ENCODE measurements at places on chromosomes 7 and 10.

DNA sequence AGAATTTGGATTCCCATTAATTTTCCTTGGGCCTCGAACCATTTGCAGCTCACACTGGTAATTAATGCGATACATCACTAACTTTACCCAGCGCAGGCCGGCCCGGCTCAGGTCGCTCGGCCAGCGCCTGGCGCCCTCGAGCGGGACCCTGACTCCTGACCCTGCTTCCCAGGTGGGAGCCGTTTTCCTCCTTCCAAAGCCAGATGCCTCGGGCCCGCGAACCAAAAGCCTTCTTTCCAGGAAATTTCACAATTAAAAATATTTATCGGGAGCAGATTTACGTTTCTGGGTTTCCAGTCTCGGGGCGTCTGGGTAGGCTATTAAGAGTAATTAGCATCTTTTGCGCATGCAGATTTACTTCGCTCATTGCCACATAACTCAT lies 12.2 kb downstream of the LBX1 start:
- DNase-seq = no peak

- DNase-seq = no peak
Measured at GRCh38 chr7:13279854-13280435, 592.5 kb downstream of the ARL4A start.

GRCh38 chr7:139915268-139915863 lies 86.3 kb downstream of the TBXAS1 start:
- no peak for DNase-seq

DNA sequence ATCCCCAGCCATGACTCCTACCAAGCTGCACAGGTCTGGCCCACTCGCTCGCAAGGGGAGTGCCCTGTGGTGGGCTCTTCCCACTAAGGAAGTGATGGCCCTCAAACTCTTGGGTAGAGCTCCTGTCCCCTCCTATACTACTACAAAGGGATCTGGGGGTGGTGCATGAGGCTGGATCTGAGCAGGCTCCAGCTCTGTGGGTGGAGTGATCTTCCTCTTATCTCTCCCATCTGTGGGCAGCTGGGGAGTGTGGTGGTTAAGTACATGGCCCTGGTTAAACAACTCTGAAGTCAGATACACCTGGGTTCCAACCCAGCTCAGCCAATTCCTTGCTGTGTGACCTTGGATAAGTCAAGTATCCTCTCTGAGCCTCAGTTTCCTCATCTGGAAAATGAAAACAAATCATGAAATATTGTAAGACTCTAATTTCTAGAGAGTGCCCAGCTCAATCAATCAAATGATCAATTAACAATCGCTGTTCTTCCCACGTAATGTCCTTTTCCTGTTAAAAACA lies 17.4 kb downstream of the DDIT4 start:
- no peak for DNase-seq

DNA sequence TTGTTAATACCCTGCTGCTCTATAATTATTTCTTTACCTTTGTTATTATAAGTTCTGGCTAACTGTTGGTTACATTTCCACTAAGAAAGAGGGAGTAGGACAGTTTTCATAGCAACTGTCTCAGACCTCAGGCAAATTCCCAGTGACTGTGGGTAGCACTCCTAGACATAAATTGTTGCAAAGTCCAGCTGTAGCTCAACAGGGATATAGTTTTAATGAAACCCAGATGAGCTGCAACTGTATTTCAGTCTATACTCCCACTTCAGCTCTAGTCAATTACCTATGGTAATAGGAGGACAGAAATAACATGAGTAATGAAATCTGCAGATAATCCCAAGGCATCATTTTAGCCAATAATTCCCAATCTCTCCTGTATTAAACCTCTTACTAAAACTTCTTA lies 103.0 kb upstream of the SEMA3A start:
- DNase-seq = no peak

- no peak for DNase-seq
Measured at GRCh38 chr7:46279290-46279689, 358.2 kb upstream of the IGFBP3 start.

GRCh38 chr10:26612151-26612915 lies 85.2 kb upstream of the PDSS1 start:
- no peak for DNase-seq

DNA sequence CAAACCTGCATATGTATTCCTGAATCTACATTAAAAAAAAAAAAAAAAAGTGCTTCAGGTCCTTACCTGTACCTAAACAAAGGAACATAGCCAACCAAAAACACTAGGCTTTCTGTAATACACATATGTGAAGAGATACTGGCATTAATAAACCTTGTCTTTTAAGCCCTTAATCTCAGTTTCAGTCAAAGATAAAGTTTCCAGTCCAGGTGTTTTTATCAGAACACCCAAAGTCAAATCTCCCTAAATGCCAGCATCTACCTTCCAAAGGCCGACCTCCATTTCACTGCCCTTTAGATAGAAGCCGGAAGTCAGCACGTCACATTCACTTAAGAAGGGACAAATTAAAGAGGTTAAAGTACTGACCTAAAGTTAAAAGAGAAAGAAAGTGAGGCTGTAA lies 79.8 kb upstream of the NEBL start:
- no peak for DNase-seq

- DNase-seq = no peak
Measured at GRCh38 chr10:27628621-27629020, 117.0 kb downstream of the MKX start.

DNA sequence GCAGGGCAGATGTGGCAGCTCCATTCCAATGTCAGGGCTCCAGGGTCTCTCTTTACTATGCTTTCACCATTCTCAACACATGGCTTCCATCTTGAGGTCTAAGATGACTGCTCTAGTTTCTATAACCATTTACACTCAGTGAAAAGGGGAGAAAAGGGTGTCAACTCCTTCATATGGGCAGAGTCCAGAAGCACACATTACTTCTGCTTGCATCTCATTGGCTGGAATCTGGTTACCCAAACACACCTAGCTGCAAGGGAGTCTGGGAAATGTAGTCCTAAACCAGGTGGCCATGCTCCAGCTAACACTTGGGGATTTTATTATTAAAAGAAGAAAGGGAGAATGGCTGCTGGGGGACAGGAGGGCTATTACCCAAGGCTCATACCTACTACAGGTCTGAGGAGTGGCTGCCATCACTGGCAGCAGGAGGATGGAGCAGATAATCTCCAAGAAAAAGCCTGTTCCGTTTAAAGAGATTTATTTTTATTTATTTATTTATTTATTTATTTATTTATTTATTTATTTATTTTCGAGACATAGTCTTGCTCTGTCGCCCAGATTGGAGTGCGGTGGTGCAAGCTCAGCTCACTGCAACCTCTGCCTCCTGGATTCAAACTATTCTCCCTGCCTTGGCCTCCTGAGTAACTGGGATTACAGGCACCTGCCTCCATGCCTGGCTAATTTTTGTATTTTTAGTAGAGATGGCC lies 29.1 kb upstream of the LBX1 start:
- DNase-seq = no peak

DNA sequence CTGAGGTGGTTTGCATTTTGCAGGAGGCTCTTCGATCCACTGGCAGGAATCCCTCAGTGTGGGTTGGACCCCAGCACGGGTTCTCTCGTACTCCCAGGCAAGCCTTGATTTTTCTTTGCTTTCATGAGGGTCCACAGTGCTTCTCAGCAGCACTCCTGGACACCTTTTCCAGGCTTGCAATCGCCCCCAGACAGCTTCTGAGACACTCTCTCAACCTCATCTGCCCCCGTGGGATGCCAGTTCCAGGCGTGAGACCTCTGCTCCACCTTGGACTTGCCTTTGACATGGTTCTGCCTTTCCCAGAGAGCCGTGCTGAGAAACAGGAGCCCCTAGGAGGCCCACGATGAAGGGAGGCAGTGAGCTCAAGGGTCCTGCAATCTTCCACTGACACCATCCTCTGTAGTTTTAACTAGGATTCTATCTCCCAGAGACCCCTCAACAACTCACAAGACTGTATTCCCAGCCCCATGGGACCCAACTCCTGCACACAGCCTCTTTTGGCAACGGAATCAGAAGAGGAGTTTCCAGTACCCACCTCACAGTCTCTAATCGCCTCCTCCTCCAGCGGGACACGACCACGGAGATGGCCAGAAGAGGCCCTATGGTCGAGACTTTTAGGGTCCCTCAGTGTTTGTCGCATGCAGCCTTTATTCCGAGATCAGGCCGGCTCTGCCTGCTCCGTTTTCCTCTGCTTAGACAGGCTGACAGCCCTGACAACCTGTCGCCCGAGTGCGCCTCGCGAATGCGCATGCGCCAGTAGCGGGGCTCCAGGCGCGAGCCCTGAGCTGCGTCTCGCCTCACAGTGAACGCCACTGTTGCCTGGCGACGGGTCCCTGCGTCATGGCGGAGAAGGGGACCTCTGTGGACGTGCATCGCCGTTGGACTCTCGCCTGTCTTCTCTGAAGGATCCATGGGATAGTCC lies 26.0 kb upstream of the ZNF273 start:
- no peak for DNase-seq

- no peak for DNase-seq
Measured at GRCh38 chr7:80640846-80641245, 2.4 kb downstream of the CD36 start.

- DNase-seq = no peak
Measured at GRCh38 chr10:114044247-114045135, 825 bp downstream of the ADRB1 start.

GRCh38 chr10:35638101-35638500 lies 4.0 kb downstream of the FZD8 start:
- DNase-seq = no peak

- DNase-seq = no peak
Measured at GRCh38 chr10:129156406-129156805, 310.6 kb upstream of the MGMT start.

- no peak for DNase-seq
Measured at GRCh38 chr10:72074574-72075375, 13.6 kb downstream of the SPOCK2 start.

GRCh38 chr7:103857435-103857834 lies 132.0 kb downstream of the RELN start:
- DNase-seq = no peak

GRCh38 chr7:118845791-118846190 lies 621.3 kb downstream of the ANKRD7 start:
- no peak for DNase-seq

DNA sequence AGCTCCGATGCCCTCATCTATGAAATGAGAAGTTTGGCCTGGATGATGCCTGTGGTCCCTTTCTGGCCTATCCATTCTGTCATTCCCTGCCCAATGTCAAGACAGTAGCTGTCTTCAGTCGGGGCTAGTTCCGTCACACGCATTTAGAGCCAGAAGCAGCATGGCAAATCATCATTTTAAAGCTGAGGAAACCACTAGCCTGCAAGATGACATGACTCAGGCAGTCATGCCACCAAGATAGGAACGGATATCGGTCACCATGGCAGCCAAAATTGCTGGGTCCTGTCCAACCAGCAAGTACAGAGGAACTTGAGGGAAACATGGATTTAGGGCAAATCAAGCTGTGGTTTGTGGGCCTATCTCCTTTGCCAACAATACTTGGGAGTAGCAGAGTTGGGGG lies 64.5 kb upstream of the MRLN start:
- DNase-seq = no peak

DNA sequence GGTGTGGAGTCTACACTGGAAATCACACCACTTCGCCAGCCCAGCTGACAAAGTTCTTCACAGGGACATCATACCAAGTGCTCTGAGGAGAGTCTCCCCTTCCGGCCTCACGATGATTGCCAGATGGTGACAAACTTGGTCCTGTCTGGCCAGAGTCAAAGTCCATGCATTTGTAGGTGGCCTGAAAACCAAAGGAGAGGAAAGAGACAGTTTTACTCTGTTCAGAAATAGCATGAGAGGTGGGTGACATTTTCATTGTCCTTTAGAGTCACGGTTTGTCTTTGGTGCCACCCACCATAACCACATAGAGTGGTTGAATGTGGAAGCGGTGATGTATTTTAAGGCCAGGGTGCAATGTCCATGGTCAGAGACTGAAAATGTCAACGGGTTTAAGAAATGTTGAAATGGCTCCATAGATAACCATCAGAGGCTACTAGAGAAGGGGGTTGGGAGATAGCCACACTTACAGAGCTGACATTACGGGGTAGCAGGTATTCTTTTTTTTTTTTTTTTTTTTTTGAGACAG lies 33.0 kb downstream of the BTBD16 start:
- no peak for DNase-seq

DNA sequence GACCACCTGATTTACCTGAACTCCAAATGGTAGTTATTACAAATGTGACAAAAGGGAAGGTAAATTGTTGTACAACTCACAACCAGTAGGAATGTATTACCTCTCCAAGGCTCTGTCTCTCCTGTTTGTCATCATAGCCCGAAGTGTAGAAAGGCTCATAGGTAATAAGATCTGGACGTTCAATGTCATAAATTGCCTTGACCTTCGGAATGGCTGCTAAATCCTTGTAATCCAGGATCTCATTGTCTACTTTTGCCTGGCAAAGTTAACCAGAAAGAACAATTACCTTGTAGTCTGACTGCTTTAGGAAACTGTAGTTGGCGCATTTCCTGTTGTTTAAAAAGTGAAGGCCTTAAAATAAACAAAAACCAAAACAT lies 68.6 kb upstream of the AFAP1L2 start:
- no peak for DNase-seq

- DNase-seq = no peak
Measured at GRCh38 chr7:98771941-98772603, 97.7 kb downstream of the TMEM130 start.

- no peak for DNase-seq
Measured at GRCh38 chr7:98085674-98086073, 21.0 kb upstream of the LMTK2 start.
